Immature natural killer cell (primary cell): ENCODE measurements at places on chromosomes 12 and 14. TPM values are rescaled to one million over a fixed set of nuclear protein-coding genes. Genes with fewer than 3 reads are reported as not detected.

MUCL1 gene
- polyA plus RNA-seq, result not detected

CEP170B gene
- polyA plus RNA-seq, result not detected

KCNH5 gene
- not detected for polyA plus RNA-seq

KLRD1 gene
- polyA plus RNA-seq, result 1,034 TPM

DHRS4L2 gene
- polyA plus RNA-seq, result 15.8 TPM

ALDH6A1 gene
- 20.3 TPM for polyA plus RNA-seq

PRORP gene
- 32.7 TPM for polyA plus RNA-seq

TMEM117 gene
- polyA plus RNA-seq, result 7.8 TPM

DNA sequence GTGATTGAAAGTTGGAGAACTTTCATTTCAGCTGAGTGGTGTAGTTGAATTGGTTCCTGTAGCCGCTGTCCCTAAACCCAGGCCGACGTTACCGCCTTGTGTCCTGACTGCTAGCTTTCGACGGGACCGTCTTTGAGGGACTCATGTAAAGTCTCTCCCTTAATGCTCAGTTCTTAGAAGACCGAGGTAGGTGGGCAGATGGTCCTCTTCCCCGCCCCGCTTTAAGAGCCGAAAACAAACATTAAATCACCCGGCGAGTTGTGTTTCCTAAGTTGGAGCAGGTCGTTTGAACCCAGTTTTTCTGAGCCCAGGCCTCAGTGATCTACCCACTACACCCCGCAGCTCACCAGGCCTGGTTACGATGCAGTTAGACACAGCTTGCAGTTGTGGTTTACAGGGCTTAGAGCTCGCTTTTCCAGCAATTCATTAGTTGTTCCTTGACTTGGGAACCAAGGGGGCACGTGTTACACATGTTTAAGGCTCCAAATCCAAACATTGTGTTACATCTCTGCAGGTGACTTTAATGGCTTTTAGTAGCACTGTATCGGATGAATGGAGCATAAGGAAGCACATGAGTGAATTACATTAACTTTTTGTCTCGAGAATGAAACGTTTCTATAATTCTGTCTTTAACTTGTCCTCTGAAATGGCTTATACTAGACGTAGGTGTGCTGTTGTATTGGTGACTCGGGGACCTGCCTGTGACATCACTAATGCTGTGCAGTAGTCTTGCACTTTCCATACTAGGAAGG lies 790 bp downstream of the NEDD1 start:
- H3K27ac ChIP-seq, result peak overlapping the region; percentile 97
- no peak for DNase-seq
- no peaks in the 10 kb centered on the region for H3K36me3 ChIP-seq
- H3K4me1 ChIP-seq, result peaks cover 39% of the 10 kb centered on the region

DNA sequence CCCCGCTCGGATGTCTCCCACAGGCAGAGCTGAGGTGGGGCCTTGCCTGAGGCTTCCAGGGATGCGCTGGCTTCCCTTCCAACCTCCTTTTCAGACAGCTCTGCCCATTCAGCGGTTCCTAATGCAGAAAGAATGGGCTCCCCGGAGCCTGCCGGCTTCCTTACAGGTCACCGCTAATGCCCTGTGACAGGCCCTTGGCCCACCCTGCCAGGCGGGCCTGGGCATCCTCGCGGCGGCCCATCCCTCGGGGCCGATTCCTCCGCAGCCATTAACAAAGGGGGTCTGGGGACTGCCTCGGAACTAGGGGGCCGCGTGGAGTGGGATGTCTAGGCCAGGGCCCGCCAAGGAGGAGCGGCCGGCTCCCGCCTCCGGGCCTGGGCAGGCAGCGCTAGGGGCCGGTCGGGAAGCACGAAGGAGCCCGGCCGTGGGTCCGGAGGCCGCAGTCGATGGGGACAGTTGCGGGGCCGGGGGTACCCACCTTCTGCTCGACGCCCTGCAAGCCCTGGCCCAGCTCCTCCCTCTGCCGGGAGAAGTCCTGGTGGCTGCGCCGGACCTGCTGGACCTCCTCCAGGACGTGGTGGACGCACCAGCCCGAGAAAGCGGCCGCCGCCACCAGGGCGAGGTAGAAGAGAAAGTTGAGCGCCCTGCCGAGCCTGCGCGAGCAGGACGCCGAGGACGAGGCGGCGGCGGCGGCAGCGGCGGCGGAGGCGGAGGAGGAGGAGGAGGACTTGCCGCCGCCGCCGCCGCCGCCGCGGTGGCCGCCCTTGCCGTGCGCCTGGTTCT lies 738 bp downstream of the CKAP4 start:
- no peak overlapping the region for H3K27ac ChIP-seq
- H3K36me3 ChIP-seq, result no peaks in the 10 kb centered on the region
- peak; percentile 57 for DNase-seq

DNA sequence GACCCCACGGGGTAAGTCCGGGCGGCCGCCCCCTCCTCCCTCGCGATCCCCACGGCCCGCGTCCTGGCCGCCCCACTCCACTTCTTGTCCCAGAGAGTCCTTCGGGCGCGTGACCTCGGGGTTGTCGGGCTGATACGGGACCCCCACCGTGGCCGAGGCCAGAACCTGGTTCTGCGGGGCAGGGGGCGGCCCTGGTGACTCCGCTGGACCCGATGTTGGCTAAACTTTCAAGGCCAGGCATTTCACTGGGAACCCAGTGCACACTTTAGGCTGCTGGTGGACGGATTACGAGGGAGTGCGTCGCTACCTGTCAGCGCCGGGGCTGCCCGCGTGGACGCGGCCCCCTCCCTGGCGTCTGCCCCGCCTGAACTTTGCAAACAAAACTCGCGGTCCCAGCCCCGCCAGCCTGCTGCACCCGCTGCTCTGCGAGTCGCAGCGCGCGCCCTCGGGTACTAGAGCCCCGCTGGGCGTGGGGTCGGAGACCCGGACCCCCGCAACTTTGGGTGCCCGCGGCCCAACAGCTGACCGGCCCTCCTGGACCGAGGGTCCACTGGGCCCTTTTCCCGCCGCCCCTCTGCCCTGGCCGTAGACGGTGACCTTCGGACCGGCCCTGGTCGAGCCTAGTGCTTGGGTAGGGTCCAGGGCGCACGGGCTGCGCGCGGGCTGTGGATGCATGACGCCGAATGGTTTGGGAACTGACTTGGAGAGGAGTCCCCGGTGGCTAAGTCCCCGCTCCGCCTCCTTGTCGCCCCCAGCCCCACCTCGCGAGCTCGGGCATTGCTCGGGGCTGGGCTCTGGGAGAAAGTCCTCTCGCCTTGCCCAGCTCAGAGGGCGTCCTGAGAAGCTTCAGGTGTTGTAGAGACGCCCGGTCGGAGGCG lies 624 bp downstream of the RIN3 start:
- peak; percentile 47 for DNase-seq
- peak overlapping the region; percentile 83 for H3K4me3 ChIP-seq
- peaks cover 54% of the 10 kb centered on the region for H3K4me1 ChIP-seq
- H3K27me3 ChIP-seq, result peaks cover 6% of the 10 kb centered on the region

DNA sequence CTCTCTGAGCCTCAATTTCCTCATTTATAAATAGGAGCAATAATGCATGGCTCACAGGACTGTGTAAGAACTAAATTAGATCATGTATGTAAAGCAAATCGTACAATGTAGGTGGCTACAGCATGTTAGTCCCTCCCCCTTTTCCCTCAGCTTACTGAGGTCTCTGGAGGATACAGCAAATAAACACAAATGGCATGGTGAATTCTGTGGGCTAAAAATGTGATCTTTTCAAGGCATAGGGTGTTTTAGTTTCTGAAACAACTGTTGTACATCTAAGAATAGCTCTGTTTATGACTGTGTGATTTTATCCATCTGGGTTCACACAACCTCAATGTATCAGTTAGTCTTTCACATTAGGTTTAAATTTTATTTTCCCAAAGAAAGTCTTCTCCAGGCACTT lies 121.2 kb upstream of the PLEKHG7 start:
- DNase-seq, result no peak
- H3K27me3 ChIP-seq, result peaks cover 5% of the 10 kb centered on the region
- H3K27ac ChIP-seq, result no peak overlapping the region
- H3K36me3 ChIP-seq, result no peaks in the 10 kb centered on the region

DNA sequence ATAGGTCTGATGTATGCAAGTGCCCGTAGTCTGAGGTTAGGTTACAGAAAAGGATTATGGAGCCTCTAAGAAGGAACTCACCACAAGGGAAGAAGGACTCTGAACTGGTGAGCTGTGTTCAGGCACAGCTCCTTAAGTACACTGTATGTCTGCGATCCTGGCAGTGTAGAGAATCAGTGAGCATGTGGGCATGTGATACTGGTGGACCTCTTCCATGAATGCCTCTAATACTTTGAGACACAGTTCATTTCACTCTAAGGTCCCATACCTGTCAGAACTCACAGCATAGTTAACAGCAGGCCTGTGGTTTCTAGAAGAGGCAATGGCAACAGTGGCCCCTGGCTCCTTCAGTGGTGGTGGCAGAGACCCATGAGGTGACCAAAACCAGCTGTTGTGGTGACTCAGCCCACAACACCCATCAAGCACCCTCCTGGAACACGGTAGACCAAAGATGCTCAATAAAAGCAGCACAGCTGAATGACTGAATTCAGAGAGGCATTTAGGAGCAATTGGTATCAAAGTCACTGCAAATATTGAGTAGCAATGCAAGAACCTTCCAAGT lies 6.9 kb upstream of the OR6J1 start:
- H3K27ac ChIP-seq, result no peak overlapping the region
- no peaks in the 10 kb centered on the region for H3K4me1 ChIP-seq

- H3K4me1 ChIP-seq, result no peaks in the 10 kb centered on the region
- H3K27me3 ChIP-seq, result peaks cover 21% of the 10 kb centered on the region
- H3K4me3 ChIP-seq, result no peak overlapping the region
- no peaks in the 10 kb centered on the region for H3K36me3 ChIP-seq
These were observed 63.9 kb upstream of the KCNA5 start for GRCh38 chr12:4979737-4980136.

GRCh38 chr14:88682495-88683114 lies 110.1 kb downstream of the EML5 start:
- no peak overlapping the region for H3K4me3 ChIP-seq
- no peak for DNase-seq
- no peaks in the 10 kb centered on the region for H3K27me3 ChIP-seq

GRCh38 chr14:51609251-51609954 lies 42.3 kb upstream of the FRMD6 start:
- no peak for DNase-seq
- no peak overlapping the region for H3K27ac ChIP-seq

DNA sequence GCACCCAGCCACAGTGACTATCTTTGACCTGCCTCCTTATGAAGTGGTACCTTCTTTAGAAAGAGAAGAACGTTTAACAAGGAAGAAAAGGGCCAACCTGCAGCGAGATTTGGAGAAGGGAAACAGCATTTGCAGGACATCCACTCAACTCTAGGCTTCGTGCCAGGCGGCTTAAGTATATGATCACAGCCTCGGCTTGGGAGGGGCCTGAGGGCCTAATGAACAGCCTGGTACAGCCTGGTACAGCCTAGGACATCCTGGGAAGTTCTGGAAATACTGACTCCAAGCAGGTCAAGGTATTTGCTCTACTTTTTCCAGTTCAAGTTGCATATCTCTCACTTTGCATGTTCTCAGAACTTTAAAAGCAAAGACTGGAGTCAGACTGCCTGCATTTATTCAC lies 16.1 kb downstream of the HCAR2 start:
- no peak for DNase-seq
- no peaks in the 10 kb centered on the region for H3K36me3 ChIP-seq
- H3K4me3 ChIP-seq, result no peak overlapping the region
- no peak overlapping the region for H3K27ac ChIP-seq
- H3K27me3 ChIP-seq, result peaks cover 5% of the 10 kb centered on the region

- H3K4me3 ChIP-seq, result no peak overlapping the region
- H3K4me1 ChIP-seq, result no peaks in the 10 kb centered on the region
- no peaks in the 10 kb centered on the region for H3K36me3 ChIP-seq
- DNase-seq, result no peak
These were observed 62.2 kb downstream of the CLMN start for GRCh38 chr14:95257521-95257920.

DNA sequence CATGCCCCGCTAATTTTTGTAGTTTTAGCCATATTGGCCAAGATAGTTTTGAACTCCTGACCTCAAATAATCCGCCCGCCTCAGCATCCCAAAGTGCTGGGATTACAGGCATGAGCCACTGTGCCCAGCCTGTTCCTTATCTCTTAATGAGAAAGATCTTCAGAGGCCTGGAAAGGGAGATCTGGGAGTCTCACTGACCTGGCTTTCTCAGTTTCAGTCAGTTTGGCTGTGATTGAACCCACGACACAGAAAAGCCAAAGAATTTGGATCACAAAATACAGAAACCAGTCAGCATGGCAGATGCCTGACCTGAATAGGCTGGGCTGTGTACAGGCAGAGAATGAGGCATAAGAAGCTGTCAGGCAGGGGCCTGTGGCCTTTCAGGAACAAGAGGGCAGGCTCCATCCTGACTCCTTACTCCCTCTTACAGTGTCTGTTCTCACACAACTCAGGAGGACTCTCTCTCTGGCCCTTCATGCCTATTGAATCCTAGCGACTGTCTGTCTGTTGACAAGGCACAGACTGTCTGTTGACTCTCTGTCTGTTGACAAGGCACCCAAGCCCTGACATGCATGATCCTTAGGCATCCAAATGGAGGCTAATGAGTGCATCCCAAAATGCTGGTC lies 366.5 kb upstream of the CCDC196 start:
- no peak overlapping the region for H3K4me3 ChIP-seq
- H3K4me1 ChIP-seq, result no peaks in the 10 kb centered on the region
- H3K27me3 ChIP-seq, result peaks cover 9% of the 10 kb centered on the region
- no peaks in the 10 kb centered on the region for H3K36me3 ChIP-seq
- no peak for DNase-seq

DNA sequence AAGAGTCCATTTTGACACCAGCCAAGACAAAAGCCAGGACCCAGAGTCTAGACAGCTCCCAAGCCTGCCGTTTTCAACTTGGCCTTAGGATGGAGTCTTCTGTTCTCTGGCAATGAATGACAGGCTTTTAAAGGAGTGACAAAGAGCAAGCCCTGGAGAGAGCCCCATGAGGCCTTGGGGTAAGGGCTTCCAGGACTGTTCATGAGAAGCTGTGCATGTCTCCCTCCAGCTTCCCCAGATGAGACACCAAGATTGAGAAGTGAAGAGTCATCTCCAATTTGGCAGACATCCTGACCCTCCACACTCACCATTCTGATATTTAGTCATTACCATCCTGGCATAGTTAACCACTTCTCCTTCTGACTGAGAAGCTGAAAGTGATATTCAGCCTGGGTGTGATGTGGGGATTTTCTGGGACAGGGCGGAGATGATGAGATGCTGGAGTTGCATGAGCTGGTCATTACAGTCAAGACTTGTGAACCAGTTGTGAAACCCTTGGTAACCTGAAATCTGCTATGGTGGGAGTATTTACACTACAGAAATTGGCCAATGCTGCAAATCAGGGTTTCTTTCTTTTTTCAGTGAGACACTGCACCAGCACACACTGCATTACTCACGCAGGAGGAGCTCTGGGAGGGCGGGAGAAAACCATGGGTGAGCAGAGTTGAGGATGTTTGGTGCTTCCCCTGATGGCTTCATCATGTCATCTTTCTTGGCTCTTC lies 77.8 kb downstream of the VCPKMT start:
- no peak overlapping the region for H3K4me3 ChIP-seq
- H3K27me3 ChIP-seq, result peaks cover 2% of the 10 kb centered on the region
- H3K27ac ChIP-seq, result peak overlapping the region; percentile 99

DNA sequence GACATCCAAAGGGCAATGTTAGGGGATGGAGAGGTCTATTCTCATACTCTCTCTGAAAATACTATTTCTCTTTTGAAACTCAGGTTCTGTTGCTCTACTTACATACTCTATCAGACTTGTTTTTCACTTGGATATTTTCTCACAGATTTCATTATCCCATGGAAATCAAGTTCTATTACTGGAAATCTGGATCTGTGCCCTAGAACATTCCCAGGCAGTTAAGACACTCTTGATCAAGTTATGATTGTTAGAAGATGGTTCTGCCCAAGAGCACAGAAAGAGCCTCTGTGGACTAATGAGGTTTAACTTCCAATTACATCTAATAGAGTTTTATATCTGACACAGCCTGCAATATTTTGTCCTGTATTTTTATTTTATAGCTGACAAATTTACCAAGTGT lies 591.0 kb upstream of the ATP2B1 start:
- no peak overlapping the region for H3K27ac ChIP-seq
- peaks cover 12% of the 10 kb centered on the region for H3K4me1 ChIP-seq
- DNase-seq, result no peak
- peak overlapping the region; percentile 57 for H3K4me3 ChIP-seq
- H3K27me3 ChIP-seq, result no peaks in the 10 kb centered on the region
